Thymus (tissue), 14 donors: ENCODE measurements at places on chromosomes 11 and 22.

- DNase-seq, result no peak
These were observed 83.0 kb downstream of the INSC start for GRCh38 chr11:15197696-15198095.

GRCh38 chr22:37784829-37785495, 22.8 kb upstream of the GCAT start:
- no peak for DNase-seq

GRCh38 chr11:112173152-112173551, 2.2 kb upstream of the BCO2 start:
- no peak for DNase-seq

GRCh38 chr11:45288339-45288738, 2.2 kb upstream of the SYT13 start:
- DNase-seq, result no peak

GRCh38 chr22:47197773-47198500, 435.5 kb downstream of the TBC1D22A start:
- DNase-seq, result no peak

- DNase-seq, result no peak
These were observed 31.2 kb downstream of the CD82 start for GRCh38 chr11:44596525-44597276.

DNA sequence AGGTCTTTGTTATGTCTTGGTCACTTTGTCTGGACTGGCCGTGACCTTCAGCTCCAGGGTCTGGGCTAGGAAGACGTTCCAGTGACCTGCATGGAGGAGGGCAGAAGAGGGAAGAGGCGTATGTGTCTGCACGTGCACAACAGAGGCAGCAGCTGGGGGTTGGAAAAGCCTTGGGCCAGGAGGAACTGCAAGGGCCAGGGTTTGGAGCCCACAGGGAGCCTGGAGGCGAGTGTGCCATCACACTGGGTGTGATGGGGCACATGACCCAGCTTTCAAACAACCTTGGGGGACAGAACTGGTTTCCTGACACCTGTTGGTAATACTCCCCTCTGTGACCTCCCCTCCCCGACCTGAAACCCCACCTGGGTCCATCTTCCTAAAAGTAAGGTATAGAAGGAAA, 34.7 kb downstream of the CHRDL2 start:
- DNase-seq, result no peak

DNA sequence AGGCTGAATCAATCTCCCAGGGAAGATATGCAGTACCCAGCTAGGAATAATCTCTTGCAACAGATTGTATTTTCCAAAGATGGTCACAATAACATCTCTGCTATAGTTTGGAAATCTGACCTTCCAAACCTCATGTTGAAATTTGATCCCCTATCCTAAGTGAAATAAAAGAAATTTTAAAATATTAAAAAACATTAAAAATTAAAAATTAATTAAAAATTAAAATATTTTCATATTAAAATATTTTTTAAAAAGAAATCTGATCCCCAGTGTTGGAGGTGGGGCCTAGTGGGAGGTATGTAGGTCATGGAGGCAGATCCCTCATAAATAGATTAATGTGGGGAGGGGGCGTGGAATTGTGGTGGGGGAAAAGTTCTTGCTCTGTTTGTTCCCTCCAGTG, 79.7 kb downstream of the FAM168A start:
- no peak for DNase-seq

- no peak for DNase-seq
These were observed 131.9 kb downstream of the TEAD1 start for GRCh38 chr11:12806113-12806512.

DNA sequence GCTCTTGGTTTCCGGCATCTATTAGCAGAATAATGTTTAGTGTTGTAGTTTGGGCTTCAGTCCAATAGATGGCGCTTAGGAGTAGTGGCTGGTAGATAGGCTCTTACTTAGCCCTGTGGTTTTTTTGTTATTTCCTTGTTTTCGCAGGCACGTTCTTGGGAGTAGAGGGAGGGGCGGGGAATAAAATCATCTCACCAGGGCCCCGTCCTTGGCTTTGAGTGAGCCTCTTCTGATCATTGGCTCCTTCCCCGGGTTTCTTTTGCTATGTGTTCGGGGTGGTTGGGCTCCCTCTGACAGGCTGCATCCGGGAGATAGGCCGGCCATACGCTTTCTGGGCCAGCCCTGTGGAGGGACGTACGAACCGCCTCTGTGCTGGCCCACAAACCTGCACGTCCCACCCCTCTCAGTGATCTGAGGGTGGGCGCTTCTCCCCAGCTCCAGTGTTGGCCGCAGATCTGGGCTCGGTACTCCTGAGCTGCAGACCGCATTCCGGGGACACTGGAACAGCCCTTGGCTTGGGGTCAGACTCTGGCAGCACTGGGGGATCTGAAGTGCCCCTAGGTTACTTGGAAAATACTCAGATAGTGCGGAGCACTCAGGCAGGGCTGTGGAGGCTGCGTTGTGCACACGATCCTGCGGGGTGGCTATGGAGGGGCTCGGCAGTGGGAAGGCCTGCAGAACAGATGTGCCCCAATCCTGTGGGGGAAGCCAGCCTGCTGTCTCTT, 217.0 kb downstream of the DYNC2H1 start:
- DNase-seq, result peak; percentile 69

- no peak for DNase-seq
These were observed 37.4 kb upstream of the CD82 start for GRCh38 chr11:44528103-44528502.

GRCh38 chr11:57219021-57219627, 17.9 kb downstream of the APLNR start:
- DNase-seq, result no peak

GRCh38 chr11:108536783-108537182, 38.6 kb upstream of the POGLUT3 start:
- no peak for DNase-seq

DNA sequence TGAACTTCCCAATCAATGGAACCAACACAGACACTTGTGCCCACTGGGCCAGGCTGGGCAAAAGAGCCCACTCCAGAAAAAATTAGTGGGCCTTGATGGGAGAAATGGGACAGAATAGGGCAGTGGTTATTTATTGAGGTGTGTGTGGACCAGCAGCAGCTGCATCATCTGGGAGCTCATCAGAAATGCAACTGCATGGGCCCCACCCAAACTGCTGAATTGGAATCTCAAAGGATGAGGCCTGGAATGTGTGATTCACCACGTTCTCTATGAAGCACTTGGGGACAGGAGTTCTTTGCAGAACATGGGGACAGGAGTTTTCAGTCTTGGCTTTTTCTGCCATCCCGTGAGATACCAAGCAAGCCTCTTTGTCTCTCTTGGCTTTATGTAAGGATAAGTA, 255.6 kb upstream of the PLET1 start:
- no peak for DNase-seq

- no peak for DNase-seq
These were observed 91.5 kb upstream of the YWHAH start for GRCh38 chr22:31852691-31853421.

DNA sequence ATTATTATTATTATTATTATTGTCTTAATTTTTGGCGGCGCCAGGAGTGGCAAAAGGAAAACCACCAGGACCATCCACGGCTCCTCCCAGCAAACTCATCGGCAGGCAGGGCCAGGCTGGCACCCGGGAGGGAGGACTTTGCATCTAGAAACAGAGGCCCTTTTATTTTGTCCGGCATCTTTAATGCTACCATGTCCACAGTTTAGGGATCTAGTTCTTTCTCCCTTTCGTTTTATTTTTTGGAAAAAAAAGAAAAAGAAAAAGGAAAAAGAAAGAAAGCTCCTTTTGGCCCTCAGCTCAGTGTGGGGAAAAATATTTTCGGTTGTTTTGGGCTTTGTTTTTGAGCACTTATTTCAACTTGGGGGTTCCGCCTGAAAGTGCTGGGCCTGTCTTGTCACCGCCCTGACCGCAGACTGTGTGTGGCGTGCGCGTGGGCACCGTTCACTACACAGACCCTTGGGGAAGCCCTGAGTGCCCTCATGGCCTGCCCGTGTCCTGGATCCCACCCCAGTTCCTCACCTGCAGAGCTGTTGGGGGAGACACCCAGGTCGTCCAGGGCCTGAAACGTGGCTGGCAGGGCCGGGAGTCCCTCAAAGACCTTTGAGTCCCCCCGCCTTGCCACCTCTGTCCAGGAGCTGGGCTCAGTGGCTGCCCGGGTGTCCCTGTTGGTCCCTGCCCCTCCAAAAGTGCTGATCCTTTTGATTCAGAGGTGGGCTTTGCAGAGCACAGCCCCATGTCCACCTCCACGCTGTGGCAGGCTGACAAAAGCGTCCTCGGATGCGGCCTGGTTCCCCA, 69.1 kb upstream of the PPARA start:
- no peak for DNase-seq

- no peak for DNase-seq
These were observed 43.1 kb upstream of the GCAT start for GRCh38 chr22:37764622-37765021.

- DNase-seq, result no peak
These were observed 83.8 kb downstream of the ME3 start for GRCh38 chr11:86588566-86589090.

GRCh38 chr11:86740628-86741483, 59.5 kb upstream of the PRSS23 start:
- no peak for DNase-seq

- no peak for DNase-seq
These were observed 31.1 kb downstream of the RPL3 start for GRCh38 chr22:39288135-39288898.

DNA sequence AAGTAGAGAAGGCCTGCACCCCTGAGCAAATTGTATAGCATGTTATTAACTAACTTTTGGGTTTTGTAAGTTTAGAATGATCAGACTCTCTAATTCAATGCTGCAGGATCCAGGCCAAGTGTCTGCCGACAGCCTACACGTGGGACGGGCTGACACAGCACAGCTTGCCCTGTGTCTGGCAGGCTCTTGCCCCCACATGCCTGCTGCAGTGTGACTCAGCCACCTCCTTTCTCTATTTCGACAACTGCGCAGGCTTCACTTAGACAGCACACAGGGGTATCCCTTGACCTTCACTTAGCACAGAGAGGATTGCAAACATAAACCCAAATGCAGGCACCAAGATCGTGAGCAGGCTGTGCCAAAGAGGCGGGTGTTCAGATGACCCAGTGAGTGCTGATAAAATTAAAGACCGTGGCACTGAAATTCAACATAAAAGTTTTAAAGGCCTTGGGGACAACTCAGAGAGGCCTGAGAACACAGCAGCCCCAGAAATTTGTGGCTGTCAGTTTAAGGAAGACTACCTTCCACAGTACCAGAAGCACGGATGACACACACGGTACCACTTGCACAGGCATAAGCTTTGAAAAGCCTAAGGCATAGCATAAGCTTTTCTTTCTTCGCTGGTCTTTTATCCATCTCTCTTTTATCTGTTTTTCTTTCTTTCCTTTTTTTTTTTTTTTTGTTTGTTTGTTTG, 37.8 kb downstream of the SCN3B start:
- DNase-seq, result no peak

DNA sequence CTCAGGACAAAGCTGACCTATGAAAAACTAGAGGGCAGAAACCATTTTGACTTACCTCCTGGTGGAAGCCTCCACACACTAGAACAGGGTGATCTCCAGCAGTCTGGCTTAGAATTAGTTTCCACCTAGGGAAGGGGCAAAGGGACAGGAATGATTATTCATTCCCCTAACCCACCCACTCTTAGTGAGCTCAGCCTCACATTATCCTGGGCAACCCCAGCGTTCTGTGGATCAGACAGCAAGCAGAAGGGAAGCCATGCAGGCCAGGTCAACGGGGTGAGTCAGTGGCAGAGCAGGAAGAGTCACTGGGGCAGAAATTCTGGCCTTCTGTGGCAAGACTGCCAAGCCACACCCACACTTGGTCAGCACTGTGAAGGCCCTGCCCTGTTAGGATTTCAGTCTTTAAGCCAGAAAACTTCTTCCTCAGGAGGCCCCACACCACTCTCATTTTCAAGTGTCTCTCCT, 10.5 kb downstream of the NUMA1 start:
- DNase-seq, result no peak

DNA sequence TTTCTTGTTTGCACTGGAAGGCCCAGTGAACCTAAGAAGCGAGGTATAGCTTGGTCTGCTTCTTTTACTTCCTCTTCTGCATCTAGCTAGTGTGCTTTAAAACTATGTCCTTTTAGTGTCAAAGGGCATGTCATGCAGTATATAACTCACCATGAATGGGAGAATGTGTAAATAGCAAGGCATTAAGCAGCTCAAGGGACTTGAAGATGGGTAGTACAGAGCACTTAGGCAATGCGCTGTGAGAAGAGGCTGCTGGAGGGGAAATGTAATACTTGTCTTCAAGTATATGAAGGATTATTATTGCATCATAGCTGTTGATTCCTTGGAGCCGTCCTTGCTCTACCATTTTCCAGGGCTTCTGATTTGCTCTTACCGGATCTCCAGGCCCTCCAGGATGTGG, 7.6 kb downstream of the MAML2 start:
- DNase-seq, result no peak

DNA sequence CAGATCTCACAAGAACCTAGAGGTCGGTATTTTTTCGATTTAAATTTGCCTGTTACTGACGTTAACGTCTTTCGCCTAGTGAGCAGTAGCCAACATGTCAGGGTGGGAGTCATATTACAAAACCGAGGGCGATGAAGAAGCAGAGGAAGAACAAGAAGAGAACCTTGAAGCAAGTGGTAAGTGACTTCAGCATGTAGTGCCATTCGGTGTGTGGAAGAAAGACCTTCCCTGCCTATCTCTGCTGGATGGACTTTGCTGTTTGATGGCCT, 750 bp downstream of the XRCC6 start:
- no peak for DNase-seq

- no peak for DNase-seq
These were observed 23.7 kb downstream of the TANGO2 start for GRCh38 chr22:20044495-20045151.

DNA sequence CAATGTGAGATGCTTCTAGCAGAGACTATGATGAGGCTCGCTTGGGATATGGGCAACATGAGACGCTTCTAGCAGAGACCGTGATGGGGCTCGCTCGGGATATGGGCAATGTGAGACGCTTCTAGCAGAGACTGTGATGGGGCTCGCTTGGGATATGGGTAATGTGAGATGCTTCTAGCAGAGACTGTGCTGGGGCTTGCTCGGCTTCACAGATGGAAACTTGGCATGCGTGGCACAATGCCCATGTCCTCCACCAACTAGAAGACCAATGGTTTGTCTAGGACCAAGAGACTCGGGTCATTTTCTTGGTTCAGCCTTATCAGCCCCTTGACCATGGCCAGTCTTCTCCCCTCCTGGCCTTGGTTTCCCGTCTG, 7.1 kb downstream of the MYEOV start:
- DNase-seq, result no peak

- peak; percentile 85 for DNase-seq
These were observed 61.3 kb downstream of the PPME1 start for GRCh38 chr11:74232311-74232950.

GRCh38 chr11:30485756-30486155, 100.4 kb downstream of the MPPED2 start:
- DNase-seq, result no peak
